ENCODE measurements at places on chromosomes 12 and 14. TPM values are rescaled to one million over a fixed set of nuclear protein-coding genes. Genes with fewer than 3 reads are reported as not detected.

DNA sequence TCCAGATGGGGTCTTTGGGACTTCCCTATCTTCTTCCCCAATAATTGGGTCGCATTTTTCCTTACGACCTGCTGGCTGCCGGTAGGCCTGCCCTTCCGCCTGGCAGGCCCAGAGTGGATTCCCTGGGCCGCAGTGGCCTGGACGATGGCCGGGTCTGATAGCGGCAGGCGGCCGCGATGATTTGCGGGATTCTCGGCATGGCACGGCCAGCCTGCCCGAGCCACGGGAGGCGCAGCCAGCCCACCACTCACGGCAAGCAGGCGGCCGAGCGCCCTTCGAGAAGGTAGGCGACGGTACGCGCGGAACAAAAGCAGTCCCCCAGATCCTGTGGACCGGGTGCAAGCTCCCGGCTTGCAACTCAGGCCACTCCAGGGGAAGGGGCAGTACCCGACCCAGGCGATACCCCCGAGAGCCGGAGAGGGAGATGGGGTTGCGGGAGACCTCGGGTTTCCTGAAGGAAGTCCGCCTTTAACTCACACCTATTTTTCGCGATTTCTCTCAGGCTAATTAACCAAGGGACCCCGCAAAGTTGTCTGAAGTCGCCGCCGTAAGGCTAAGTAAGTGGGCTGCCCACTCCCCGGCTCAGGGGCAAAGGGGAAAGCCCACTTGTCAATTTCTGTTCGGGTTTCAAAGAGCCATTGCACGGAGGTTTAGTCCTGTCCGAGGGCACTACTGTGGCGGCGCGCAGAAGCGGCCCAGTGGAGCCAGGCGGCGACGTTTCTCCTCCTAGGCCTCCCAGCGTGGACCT is 1.4 kb upstream of the GSC start:
- no peaks in the 10 kb centered on the region for H3K36me3 ChIP-seq
- DNase-seq, result no peak
- no peaks in the 10 kb centered on the region for H3K27me3 ChIP-seq
- H3K27ac ChIP-seq, result no peak overlapping the region

DNA sequence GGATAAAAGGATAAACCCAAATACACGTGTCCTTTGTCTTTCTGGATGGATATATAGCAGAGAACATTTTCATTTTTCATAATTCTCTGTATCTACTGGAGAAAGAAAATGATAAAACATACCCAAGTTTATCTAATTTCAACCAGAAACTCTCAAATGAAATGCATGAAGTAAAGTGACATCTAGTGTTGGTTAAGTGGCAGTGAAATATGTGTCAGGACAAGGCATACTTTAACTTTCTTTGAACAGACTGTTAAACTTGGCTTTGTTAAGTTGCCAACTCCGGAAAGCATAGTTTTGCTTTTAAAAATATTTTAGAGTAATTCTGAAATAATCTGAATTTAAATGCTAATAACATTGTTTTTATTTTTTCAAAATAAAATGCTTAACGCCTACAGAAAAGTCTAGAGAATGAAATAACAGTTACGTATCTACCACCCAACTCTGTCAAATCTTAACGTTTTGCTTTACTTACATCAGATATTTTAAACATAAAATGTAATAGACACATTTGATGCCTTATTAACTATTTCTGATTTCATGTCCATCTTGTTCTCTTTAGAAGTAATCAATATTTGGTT is 25.2 kb upstream of the NTN4 start:
- H3K36me3 ChIP-seq, result no peaks in the 10 kb centered on the region
- H3K4me1 ChIP-seq, result peaks cover 6% of the 10 kb centered on the region
- no peak overlapping the region for H3K27ac ChIP-seq
- H3K27me3 ChIP-seq, result no peaks in the 10 kb centered on the region

DNA sequence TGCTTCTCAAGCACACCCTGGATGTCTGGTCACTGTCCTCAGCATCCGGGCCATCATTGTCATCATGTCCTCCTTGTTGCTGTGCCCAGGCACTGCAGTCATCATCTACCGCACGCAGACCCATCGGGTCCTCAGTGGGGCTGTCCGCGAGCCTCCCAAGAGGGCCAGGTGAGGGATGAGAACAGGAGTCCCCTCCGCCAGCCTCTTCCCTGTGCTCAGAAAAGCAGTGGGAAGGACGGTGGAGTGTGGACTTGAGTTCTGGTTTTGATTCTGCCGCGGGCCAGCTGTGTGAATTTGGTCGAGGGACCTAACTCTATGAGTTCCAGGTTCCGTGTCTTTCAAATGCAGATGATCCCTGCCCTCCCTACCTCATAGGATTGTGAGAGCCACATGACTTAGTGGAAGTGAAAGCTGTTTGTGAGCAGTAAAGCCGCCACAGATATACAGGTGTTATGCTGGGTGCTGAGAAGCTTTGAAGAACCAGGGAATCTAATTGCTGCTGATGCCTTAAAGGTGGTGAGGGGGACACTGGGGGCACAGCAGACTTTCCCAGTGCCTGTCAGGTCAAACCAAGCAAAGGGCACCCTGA is 122.9 kb upstream of the RAP1B start:
- no peaks in the 10 kb centered on the region for H3K27me3 ChIP-seq
- H3K4me1 ChIP-seq, result no peaks in the 10 kb centered on the region
- no peak for DNase-seq
- no peaks in the 10 kb centered on the region for H3K36me3 ChIP-seq
- H3K4me3 ChIP-seq, result no peak overlapping the region

DNA sequence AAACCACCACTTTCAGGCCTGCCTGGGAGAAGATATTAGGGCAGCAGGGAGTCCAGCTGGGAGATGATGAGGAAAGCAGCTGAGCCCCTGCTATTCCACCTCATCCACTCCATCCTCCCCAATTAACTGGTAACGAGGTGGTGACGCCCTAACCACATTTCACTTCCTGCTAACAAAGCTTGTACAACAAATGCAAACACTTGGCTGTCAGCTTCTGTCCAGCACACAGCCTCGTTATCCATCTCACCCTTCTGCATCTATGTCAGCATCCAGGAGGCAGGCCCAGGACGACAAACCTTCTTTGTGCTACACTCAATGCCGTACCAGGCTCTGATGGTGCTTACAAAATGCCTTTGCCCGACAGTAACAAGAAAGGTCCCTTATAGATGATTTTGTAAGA is 225.4 kb downstream of the APAF1 start:
- no peaks in the 10 kb centered on the region for H3K4me1 ChIP-seq
- no peaks in the 10 kb centered on the region for H3K27me3 ChIP-seq
- no peak overlapping the region for H3K4me3 ChIP-seq
- DNase-seq, result no peak

GRCh38 chr14:23528555-23528954 is 23.0 kb downstream of the ZFHX2 start:
- no peak overlapping the region for H3K4me3 ChIP-seq
- no peaks in the 10 kb centered on the region for H3K27me3 ChIP-seq
- no peaks in the 10 kb centered on the region for H3K4me1 ChIP-seq
- DNase-seq, result no peak
- no peaks in the 10 kb centered on the region for H3K36me3 ChIP-seq

DNA sequence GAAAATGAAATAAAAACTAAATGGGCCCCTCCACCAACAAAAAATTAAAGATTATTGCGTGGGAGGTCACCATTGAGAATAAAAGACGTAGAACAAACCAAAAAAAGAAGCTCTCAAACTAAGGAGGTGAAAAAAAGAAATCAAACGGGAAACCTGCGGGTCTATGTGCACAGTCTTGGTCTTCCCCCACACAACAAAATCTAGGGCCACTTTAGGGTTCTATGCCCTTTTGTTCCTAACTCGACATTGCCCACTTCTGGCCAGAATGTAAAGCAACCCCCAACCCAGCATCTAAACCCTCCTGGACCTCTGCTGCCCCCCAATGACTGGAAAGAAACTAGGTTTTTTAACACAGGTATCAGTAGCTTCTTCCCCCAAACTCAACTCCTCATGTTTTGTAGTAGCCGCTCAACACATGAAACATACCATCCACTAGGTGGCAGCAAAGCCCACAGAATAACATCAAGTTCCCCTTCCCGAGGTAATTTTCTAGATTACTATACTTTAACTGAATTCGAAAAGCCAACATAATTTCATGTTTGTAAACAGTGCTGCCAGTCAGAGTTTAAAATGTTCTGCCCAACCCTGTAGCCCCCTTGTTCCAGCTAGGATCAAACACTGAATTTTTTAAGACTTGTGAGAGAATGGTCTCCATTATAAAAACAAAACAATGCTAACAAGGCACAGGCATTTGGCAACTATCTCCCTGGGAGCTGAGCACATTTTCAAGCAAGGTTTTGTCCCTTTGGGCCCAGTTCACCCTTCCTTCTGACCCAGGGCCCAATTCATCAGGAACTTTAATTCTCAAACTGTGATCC is 18.7 kb downstream of the DAD1 start:
- H3K4me1 ChIP-seq, result peaks cover 35% of the 10 kb centered on the region
- no peaks in the 10 kb centered on the region for H3K27me3 ChIP-seq
- H3K27ac ChIP-seq, result no peak overlapping the region
- no peak overlapping the region for H3K4me3 ChIP-seq
- DNase-seq, result peak; percentile 83
- H3K36me3 ChIP-seq, result no peaks in the 10 kb centered on the region

- H3K4me1 ChIP-seq, result peaks cover 6% of the 10 kb centered on the region
- no peaks in the 10 kb centered on the region for H3K36me3 ChIP-seq
- no peak overlapping the region for H3K4me3 ChIP-seq
- H3K27ac ChIP-seq, result no peak overlapping the region
- DNase-seq, result no peak
Measured at GRCh38 chr12:95077341-95077740, 3.9 kb upstream of the NR2C1 start.

DNA sequence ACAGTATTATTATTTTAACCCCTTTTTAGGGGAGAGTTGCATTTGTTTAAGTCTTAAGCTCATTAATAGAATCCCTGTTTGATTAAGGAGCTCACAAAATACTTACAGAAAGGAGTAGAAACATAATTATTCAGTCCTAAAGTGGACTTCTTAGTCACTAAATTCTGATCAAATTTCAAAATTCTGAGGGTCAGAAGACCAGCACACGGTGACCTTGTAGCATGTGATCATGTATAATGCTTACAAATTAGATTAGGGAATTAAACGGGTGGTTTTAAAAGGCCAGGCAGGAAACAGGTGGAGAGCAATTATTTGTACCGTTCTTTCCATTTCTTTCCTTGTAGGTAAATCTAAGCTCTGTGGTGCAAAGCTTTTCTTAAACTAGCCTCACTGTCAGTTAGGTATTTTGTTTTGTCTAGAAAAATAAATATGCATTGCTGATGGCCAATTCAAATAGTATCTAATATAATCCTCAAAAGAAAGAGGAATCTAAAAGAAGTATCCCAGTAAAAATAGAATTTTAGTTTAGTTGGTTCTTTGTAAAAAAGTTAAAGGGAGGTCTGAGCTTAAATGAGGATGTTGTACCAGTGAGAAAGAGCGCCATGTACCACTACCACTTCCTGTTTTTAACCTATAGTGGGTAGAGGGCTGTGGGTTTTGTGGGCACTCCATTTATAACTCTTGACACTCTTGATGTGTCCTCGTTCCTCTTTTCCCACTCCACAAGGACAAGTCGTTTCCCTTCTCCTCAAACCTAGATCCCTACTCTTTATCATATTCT is 51.1 kb downstream of the SLC38A1 start:
- no peak overlapping the region for H3K27ac ChIP-seq
- no peak overlapping the region for H3K4me3 ChIP-seq
- no peak for DNase-seq
- H3K36me3 ChIP-seq, result no peaks in the 10 kb centered on the region
- no peaks in the 10 kb centered on the region for H3K4me1 ChIP-seq

DNA sequence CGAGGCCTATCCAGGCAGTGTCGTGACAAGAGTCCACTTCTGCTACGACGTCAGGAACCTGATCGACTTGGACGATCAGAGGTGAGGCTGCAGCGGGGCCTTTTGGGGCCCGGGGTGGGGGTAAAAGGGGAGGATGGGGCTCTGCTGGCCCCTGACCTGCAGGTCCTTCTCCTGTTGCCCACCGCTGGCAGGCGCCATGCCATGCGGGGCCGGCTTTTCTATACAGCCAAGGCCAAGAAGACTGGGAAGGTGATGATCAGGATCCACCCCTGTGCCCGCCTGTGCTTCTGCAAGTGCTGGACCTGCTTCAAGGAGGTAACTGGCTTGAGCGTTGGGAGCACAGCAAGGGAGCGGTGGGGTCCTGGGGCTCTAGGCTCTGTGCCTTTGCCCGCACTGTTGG is 31.6 kb downstream of the NGB start:
- no peaks in the 10 kb centered on the region for H3K36me3 ChIP-seq
- H3K27me3 ChIP-seq, result no peaks in the 10 kb centered on the region
- no peak for DNase-seq
- H3K4me1 ChIP-seq, result no peaks in the 10 kb centered on the region
- no peak overlapping the region for H3K4me3 ChIP-seq
- H3K27ac ChIP-seq, result no peak overlapping the region

- H3K27me3 ChIP-seq, result no peaks in the 10 kb centered on the region
- no peak overlapping the region for H3K27ac ChIP-seq
- no peak overlapping the region for H3K4me3 ChIP-seq
- H3K4me1 ChIP-seq, result no peaks in the 10 kb centered on the region
- no peak for DNase-seq
Measured at GRCh38 chr14:29360656-29361055, 567.0 kb downstream of the PRKD1 start.

DNA sequence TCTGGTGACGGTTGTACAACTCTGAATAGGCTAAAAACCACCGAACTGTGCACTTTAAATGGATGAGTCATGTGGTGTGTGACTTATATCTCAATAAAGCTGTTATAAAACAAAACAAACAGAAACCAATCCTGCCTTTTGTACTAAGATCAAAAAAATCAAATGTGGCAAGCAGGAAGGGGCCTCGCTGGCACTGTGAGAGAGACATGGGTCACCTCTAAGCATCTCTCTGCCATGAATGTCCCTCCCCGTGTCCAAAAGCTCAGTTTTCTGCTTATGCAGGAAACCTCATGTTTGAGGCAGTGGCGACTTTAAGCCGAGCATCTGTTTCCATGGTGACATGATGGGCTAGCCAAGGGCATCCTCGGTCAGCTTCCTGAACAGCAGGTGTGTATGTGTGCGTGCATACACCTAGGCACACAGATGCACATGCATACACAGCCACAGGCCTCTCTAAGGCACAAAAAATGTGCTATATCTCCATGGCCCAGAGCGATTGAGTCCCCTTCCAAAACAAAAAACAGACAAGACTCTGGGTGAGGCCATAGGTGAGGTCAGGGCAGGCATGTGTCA is 44.4 kb downstream of the ARL6IP4 start:
- no peak overlapping the region for H3K4me3 ChIP-seq
- H3K27ac ChIP-seq, result no peak overlapping the region
- no peak for DNase-seq

DNA sequence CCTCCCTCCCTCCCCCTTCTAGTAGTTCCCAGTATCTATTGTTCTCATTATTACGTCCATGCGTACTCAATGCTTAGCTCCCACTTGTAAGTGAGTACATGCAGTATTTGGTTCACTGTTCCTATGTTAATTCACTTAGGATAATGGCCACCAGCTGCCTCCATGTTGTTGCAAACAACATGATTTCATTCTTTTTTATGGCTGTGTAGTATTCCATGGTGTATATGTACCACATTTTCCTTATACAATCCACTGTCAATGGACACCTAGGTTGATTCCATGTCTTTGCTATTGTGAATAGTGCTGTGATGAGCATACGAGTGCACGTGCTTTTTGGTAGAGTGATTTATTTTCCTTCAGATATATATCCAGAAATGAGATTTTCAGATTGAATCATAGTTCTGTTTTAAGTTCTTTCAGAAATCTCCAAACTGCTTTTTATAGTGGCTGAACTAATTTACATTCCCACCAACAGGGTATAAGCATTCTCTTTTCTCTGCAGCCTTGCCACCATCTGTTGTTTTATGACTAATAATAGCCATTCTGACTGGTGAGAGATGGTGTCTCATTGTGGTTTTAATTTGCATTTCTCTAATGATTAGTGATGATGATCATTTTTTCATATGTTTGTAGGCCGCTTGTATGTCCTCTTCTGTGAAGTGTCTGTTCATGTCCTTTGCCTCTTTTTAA is 17.9 kb upstream of the CLEC7A start:
- no peak for DNase-seq
- no peaks in the 10 kb centered on the region for H3K4me1 ChIP-seq
- no peak overlapping the region for H3K27ac ChIP-seq

Gene SLC10A1
- not detected for total RNA-seq

Gene NABP2
- 16.3 TPM for total RNA-seq

Gene TSPAN11
- total RNA-seq, result 0.26 TPM

All from body of pancreas (tissue), 4 donors.